NCI-H748 treated with DMSO at 0.1 percent for 48 hours (cell line): ENCODE measurements at places on chromosomes 7 and 10.

- no peak for DNase-seq
Measured at GRCh38 chr7:41880107-41880506, 177.2 kb upstream of the INHBA start.

DNA sequence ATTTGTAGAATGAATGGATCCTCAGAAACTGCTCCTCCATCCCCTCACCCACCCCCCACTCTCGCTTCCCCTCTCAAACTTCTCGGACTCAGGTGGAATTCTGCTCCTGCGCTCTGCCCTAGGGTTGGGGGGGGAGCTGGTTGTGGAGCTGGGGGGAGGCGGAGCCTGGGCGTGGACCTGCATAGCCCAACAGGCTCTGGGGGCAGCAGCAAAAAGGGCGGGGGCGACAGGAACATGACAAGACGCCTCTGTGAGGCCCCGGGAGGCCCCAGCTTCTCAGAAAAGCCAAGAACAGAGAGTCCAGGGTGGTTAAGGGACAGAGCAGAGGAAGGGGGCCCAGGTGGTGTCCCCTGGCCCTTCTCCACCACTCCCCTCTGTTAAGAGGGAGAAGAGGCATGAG is 3.5 kb downstream of the TSC22D4 start:
- DNase-seq: no peak

DNA sequence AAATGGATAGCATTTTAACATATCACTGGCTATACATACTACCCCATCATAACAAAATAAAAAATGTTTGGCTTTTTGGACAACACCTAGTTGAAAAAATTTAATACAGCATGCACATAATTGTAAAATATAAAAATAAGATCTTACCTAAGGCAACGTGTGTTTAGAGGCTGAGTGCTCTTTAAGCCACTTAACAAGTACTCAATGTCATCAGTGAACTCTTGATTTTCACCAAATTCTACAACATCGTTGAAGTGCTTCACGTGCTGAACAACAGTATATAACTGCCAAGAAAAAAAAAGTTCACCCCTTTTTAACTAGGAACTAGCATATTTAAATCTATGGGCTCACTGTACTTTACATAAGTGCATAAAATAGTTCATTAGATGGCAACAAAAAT is 49.5 kb downstream of the WAPL start:
- DNase-seq: no peak

GRCh38 chr7:24573554-24574338 is 494 bp downstream of the PALS2 start:
- DNase-seq: peak; percentile 38

DNA sequence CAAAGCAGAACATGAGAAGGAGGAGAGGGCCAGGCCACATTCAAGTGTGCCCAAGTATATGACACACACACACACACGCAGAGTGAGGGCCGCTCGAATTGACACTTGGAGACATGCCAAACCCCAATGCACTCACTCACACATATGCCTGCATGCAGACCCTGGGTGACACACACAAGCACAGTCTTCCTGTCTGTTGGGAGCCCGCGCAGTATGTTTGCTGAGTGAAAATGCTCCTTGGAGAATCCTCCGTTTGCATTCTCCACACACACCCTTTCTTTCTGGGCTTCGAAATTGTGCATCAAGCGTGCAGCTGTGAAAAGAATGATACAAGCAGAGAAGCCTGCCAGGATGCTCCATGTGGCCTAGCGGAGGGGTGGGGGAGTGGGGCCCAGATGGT is 120.9 kb downstream of the PLXNA4 start:
- DNase-seq: no peak

DNA sequence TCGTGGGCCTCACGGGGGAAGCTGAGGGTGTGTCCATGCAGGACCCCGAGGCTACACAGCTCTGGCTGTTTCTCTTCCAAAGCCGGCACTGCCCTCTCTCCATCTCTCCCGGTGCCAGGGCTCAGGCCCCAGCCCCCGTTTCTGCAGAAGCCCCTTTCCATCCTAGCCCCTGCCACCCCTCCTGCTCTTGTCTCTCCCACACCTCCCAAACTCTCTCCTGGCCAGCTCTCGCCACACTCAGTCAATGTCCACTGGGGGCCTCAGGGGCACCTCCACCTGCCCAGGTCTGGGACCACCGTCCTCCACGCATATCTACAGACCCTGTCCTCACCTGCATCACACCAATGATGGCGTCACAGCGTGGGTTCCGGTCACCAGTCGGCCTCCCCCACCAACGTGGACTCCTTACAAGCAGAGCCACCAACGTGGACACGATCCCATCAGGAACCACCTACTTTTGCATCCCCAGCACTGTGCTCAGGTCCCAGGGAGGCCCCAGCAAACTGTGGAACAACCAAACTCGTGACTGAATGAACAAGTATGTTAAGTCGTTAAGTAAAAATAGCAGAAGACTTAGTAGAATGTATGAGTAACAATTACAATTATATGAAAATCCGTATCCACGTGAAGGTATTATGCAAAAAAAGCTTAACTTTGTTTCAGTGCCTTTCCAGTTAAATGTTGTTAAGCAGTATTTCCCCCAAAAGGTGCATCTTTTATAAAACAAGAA is 38.4 kb downstream of the DIP2C start:
- DNase-seq: no peak

GRCh38 chr7:149838992-149839408 is 825 bp downstream of the ZNF862 start:
- no peak for DNase-seq

DNA sequence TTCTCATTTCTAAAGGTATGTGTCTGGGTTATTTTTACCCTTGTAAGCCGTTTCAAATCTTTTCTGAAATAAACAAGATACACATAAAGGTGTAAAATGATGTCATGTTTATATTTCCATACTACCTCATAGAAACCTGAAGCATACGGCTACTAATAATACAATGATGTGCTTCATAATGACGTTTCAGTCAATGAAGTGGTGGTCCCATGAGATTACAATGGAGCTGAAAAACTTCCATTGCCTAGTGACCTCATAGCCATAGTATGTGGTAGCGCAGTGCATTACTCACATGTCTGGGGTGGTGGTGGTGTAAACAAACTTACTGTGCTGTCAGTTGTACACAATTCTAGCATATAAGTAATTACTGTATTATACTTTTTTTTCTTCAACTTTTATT is 24.9 kb downstream of the EPDR1 start:
- no peak for DNase-seq

DNA sequence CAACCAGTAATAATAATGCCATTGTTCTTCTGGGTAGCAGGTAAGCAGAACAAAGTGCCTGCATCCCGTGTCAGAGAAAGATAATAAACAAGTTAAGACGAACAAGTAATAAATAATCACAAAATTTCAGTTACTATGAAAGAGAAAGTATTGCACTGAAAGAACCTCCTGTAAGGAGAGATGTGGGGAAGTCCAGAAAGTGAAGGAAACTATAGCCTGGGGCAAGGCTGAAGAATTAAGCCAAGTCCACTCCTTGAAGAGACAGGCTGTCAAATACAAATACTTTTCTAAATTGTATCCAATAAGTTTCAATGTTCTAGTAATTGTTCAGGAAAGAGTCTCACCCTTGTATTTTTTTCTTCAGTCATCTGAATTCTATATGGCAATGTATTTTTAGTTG is 611.4 kb downstream of the MAGI2 start:
- no peak for DNase-seq

GRCh38 chr10:10677479-10677878 is 340.2 kb upstream of the CELF2 start:
- DNase-seq: peak; percentile 27

GRCh38 chr7:81339946-81340345 is 421.1 kb upstream of the SEMA3C start:
- no peak for DNase-seq

GRCh38 chr10:83310688-83311087 is 828.6 kb upstream of the GHITM start:
- DNase-seq: no peak

DNA sequence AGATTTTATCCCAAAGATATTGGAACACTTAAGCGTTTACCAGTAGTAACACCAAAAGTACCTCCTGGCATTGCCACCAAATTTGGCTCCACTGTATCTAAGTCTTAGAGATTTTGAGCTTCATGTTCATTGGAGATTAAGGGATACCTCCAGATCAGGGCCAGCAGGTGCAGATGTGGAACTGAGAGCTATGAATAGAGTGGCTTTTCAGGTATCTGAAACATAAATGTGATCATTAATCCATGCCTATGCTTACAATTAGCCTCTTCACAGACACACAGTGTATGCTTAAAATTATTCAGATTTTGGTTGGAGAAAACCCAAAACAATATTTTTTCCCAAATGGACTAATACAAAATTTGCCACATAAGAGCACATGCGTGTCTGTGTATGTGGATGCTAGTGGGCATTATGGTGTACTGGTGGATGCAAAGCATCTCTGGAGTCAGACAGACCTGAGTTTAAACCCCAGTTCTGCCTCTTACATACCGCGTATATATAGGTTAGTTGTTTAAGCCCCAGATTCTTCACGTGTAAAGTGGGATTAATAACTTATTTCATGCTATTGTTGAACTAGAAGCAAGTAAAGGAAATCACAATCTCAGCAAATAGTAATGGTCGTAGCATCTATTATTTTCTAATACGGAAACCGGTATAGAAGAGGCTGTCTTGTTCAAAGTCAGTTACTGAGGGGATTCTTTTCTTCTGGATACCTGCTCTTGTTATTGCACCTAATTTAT is 6.8 kb upstream of the LRRC4 start:
- DNase-seq: no peak

DNA sequence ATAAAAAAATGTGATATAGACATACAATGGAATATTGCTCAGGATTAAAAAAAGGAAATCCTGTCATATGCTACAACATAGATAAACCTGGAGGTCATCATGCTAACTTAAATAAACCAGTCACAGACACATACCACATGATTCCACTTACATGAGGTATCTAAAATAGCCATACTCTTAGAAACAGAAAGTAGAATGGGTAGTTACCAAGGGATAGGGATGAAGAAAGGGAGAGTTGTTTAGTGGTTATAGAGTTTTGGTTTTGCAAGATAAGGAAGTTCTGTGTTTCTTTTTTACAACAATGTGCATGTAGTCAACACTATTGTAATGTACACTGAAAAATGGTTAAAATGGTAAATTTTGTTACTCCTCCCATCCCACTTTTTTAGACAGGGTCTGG is 30.5 kb downstream of the BICC1 start:
- no peak for DNase-seq

DNA sequence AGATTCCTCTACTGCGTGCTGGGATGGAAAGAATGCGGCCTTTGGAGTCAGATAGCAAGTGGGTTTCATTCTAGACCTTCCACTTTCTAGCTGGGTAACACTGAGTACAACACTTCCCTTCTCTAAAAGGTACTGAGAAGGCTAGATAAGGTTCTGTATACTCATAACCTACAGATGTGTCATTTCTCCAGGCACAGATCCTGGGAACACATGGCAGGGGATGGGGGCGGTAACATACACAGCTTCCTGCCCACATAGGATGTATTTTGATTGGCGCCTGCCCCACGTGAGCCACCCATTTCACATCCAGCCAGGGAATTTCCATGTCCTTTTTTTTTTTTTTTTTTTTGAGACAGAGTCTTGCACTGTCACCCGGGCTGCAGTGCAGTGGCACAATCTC is 31.8 kb downstream of the KLRG2 start:
- DNase-seq: no peak

DNA sequence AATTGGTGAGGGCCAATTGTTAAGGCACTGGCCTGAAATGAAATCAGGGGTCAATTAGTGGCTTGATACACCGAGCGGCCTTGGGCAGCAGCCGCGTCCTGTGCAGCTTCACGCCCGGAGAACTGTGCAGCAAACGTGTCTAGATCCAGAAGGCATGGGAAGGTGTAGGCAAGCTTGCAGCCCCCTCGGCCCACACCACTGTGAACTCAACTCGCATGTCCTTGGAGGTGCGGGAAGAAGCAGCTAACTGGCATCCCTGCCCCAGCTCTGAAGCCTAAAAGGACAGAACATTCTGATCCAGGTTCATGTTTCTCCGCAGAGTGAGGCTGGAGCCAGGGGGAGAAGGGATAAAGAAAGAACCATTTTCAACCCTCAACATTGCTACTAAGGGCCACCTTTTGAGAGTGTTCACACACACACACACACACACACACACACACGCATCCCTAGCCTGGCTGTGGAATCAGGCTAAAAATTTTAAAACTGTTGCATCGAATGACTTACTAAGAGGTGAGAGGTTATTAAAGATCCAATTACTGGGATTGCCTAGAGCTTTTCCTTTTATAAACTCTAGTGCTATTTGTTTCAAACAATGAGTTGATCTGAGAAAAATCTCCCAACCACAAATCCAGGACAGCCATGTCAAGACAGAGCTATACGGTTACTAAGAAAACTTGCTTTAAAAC is 104.0 kb downstream of the PARP12 start:
- no peak for DNase-seq

- no peak for DNase-seq
Measured at GRCh38 chr10:96988426-96988825, 156.3 kb downstream of the LCOR start.

- DNase-seq: no peak
Measured at GRCh38 chr7:75575488-75576121, 83.5 kb downstream of the SPDYE5 start.

DNA sequence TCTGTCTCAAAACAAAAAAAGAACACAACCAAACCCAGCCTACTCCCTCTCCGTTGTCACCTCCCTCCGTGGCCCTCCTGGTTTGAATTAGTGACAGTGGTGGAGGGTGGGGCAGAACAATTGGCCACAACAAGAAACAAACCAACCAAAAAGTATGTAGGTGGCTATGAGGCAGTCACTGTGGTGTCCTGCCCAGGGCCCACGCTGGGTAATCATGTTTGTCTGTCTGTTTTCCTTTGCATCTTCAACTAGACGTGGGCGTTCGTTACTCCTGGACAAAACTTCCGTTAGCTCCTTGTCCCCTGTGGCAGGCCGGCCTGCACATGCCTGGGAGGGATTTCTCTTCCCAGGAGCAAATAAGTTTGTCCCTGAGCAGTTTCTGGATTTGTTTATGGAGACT is 78.4 kb downstream of the XRCC2 start:
- no peak for DNase-seq

- DNase-seq: no peak
Measured at GRCh38 chr7:3371601-3372000, 70.5 kb downstream of the SDK1 start.

- no peak for DNase-seq
Measured at GRCh38 chr7:35754741-35755140, 46.1 kb upstream of the SEPTIN7 start.

DNA sequence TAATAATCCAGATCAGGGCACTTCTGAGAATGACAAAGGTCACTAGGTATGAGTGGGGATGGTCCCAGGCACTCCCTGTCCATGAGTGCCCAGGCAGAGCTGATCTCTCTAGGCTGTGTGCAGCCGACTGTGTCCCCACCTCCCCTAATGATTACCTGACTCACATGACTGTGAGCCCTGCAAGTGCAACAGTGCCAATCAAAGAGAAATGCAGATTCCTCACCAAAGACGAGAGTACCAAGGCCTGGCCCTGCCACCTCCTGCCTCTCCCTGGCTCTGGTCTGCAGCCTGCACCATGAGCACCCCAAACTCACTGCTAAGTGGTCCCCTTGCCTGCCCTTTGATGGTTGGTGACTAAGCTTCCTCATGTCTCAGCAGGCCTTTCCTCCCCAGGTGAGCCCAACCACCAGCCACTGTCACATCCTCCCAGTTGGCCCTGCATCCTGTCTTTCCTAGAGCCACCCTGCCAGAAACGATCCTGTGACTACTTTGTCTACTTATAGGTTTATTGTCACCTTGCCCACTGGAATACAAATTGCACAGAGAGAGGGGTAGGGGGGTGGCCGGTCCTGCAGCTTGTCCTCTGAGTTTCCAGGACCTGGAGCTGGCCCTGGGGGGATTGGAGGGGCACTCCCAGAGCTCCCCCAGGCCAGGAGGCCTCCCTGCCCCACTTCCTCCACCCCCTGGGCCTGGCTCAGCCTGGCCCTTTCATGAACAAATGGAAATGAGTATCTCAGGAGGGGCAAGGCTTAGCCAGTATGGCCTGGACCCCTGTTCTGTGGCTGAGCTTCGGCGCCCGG is 22.4 kb upstream of the GDF10 start:
- DNase-seq: no peak
